Peyer's patch (tissue), 4 donors: ENCODE measurements at places on chromosomes 11 and 22.
A peak's percentile ranks its signal among the peaks of the same experiment; 100 is the strongest.

DNA sequence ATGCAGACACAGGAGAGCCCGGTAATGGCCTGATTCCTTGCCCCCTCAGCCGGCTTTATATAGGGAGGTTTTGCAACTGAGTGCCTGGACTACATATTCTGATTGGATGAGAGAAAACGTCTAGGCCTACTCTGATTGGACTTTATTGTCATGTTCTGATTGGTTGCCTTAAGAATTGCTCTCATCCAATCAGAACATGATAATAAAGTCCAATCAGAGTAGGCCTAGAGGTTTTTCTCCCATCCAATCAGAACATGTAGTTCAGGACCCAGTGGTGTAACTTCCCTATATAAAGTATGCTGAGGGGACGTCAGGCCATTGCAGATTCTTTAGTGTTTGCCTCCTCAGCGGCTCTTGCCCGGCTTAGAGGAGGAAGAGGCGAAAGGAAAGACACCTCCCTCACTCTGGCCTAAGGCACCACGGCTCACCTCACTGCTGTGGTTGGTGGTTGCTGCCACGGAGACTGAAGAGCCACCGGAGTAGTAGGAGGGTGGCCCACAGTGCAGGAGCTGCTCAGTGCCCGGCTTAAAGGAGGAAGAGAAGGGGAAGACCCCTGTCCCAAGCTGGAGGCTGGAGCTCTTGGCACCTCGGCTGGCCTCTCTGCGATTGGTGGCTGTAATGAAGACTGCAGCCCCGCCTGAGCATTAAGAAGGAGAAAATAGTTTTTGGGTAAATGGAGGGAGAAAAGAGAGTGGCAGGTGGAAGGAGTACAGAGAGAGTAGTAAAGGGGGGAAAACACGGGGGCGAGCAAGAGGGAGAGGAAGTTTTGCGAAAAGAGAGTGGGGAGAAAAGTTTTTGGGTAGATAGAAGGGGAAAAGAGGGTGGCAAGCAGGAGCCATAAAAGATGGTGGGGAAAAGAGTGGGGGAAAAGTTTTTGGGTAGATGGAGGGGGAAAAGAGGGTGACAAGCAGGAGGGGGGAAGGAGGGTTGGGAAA, 116.7 kb upstream of the SERPIND1 start:
- no peak for DNase-seq

- DNase-seq, result no peak
Measured at GRCh38 chr22:25680956-25681355, 61.0 kb upstream of the MYO18B start.

GRCh38 chr22:38083931-38084631, at the start of gene SLC16A8:
Gene SLC16A8, minus strand, starts transcription at chr22:38084184. Its CDS starts 1,311 bp downstream, at chr22:38082873.
- DNase-seq, result no peak

DNA sequence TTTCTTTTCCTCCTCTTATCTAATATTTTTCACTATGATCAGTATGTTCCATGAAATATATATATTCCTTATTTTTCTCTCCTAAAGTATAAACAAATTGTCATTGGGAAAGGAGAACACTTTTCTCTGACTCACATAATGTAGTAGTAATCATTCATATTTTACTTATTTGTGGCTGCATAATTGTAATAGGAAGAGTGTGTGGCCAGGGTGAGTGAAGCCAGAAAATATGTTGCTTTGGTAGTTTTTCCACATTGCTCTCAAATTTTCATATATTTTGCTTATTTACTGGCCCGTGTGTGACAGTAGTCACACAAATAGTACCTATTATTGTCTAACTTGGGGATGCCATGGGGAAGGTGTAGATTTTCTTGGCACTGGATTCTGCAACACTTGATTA, 172.1 kb downstream of the DYNC2H1 start:
- no peak for DNase-seq

DNA sequence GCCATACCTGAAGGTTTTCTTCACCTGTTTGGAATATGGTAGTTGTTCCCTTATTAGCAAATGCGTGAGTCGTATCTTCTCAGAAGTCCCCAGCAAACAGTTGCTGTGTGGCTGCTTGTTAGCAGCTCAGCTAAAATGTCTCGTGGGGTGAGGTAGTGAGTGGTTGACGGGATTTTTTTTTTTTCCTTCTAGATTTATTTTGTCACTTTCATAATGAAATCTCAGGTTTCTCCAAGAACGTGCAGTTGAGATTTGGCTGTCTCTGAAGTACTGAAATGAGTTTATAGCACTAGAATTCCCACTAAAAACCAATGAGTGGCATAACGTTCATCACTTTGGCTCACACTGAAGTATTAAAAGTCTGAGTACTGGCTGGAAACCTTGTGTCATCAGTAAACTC, 16.8 kb downstream of the RCN1 start:
- no peak for DNase-seq

- DNase-seq, result no peak
Measured at GRCh38 chr11:207863-208180, 314 bp downstream of the RIC8A start.

DNA sequence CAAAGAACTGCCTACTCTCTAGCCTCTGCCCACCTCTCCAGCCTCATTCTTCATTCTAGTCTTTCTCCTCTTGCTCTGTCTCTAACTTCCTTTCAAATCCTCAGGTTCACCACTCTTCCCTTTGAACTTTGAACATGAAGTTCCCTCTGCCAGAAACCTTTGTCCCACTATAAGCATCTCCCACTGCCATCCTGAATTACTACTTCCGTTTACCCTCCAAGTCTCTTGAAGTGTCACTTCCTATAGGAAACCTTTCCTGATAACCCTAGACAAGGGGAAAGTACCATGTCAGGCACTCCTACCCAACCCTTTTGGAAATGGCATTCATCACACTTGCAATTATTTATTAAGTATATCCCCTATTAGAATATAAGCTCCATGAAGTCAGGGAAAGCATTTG, 3.1 kb downstream of the RAB30 start:
- no peak for DNase-seq

GRCh38 chr22:22154040-22154439, 90.5 kb upstream of the VPREB1 start:
- DNase-seq, result no peak

- DNase-seq, result no peak
Measured at GRCh38 chr11:61147791-61148620, 13.2 kb downstream of the VPS37C start.

GRCh38 chr11:69891421-69892236, 72.4 kb upstream of the FGF3 start:
- DNase-seq, result no peak

- DNase-seq, result no peak
Measured at GRCh38 chr22:20546541-20546950, 39.1 kb downstream of the MED15 start.

- peak; percentile 25 for DNase-seq
Measured at GRCh38 chr22:19885841-19886592, 31.3 kb upstream of the GNB1L start.

DNA sequence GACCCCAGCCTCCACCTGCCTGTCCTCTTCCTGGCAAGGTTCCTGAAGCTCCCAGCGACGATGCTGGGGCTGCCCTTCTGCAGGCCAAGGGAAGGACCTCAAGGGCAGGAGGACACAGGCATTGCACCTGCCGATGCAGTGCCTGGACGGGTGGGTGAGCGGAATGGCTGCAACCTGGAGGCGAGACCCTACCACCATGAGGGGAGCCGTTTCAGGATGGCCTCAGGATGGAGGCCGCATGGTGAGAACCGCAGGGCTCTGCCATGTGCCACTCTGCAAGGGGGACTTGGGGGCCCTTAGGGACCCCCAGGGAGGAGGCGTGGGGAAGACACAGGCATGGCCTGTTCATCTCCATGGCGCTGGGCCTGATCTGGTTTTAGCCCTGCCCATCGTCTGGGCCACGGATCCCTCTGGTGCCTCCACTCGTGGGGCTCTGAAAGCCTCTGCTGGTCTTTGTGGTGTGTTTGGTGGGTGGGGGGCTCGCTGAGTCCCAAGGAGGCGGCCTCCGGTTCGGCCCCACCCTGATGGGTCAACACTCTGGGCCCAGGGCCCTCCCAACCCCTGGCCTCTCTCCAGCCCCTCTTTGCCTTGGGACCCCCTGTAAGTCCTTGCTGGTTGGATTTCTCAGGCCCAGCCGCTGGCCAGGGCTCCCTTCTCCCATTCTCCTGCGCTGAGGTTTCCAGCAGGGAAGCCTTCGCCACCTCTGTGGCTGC, 1.3 kb upstream of the LSP1 start:
- DNase-seq, result no peak

- DNase-seq, result no peak
Measured at GRCh38 chr22:17914474-17914873, 109.9 kb downstream of the MICAL3 start.

GRCh38 chr11:73940801-73941570, 9.8 kb upstream of the DNAJB13 start:
- no peak for DNase-seq

DNA sequence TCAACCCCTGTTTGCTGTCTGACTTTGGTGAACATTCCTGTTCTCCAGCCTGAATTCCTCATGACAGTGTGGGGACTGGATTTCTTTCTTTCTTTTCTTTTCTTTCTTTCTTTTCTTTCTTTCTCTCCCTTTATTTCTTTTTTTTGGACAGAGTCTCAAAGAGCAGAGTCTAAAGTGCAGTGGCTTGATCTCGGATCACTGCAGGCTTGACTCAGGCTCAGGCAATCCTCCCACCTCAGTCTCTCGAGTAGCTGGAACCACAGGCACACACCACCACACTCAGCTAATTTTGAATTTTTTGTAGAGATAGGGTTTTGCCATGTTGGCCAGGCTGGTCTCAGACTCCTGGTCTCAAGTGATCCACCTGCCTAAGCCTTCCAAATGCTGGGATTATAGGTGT, 63.1 kb downstream of the RPUSD4 start:
- DNase-seq, result no peak

- no peak for DNase-seq
Measured at GRCh38 chr11:128835741-128836430, 31.2 kb downstream of the KCNJ1 start.

GRCh38 chr11:32015427-32015826, 75.4 kb upstream of the RCN1 start:
- no peak for DNase-seq

- DNase-seq, result no peak
Measured at GRCh38 chr11:27013781-27014361, 20.0 kb downstream of the FIBIN start.

DNA sequence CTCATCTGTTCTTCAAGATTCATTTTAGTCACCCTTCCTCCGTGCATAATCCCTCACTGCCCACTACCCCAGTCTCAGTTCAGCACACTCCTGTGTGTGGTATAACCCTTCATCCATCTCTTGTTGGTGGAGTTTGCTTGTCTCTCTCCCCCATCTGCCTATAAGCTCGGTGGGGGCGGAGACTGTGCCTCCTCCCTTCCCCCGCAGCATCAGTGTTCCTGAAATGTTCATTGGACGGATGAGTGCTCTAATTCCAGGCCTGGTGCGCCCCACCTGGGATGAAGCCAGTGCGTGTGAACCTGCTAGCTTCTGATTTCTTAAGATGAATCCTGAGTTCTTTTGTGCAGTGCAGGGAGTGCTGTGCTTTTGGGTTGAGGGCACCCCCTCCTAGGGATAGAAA, 100.0 kb downstream of the GRIK4 start:
- DNase-seq, result no peak

- no peak for DNase-seq
Measured at GRCh38 chr11:117444256-117444655, 116.6 kb downstream of the CEP164 start.

- no peak for DNase-seq
Measured at GRCh38 chr11:104522650-104523049, 358.7 kb upstream of the PDGFD start.

GRCh38 chr11:65593518-65594414, 1.8 kb downstream of the KCNK7 start:
- DNase-seq, result peak; percentile 55

- no peak for DNase-seq
Measured at GRCh38 chr11:6900327-6900999, 8.2 kb upstream of the OR2D2 start.

DNA sequence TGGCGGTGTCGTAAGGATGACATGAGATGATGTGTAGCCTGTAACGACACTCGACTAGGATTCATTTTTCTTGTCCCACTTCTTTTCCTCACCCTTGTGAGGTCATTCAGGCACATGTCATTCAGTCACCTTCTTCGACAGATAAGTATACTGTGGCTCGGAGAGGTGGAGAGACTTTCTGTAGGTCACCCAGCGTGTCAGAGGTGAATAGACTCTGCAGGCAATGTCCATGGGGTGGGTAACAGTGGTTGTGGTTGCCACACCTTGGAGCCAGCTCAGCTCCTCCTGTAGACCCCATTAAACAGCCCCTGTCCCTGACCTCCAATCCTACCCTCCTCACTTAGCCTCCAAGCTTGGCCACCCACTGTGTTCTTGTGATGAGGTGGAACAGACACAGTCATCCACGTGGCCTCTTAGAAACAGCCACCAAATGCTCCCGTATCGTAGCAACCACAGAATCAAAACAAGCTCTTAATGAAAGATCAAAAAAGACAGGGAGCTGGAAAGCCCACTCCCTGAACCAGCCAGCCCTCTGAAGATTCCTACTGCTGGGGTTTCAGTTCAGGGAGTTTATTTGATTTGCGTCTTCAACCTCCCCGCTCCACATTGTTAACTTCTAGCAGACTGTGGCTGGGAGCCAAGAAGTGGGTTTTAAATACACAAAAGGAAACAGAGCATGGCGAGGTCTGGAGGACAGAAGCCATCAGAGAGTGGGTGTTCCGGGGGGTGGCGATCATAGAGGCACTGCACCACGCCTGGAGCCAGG, 89.0 kb upstream of the GRK3 start:
- no peak for DNase-seq

DNA sequence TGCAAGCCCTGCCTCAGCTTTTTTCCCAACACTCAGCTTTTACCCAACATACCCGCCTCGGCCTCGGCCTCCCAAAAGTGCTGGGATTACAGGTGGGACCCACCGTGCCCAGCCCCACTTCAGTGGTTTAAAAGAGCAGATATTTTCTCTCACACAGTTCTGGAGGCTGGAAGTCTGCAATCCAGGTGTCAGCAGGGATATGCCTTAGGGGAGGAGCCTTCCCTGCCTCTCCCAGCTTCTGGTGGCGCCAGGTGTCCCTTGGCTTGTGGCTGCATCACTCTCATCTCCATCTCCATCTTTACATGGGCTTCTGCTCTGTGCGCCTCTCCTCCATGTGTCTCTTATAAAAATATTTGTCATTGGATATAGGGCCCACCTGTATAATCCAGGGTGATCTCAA, 50.0 kb downstream of the MCHR1 start:
- DNase-seq, result no peak

GRCh38 chr11:61735391-61735790, 17.0 kb upstream of the MYRF start:
- no peak for DNase-seq

- no peak for DNase-seq
Measured at GRCh38 chr11:86245369-86246292, 1.1 kb downstream of the EED start.

- DNase-seq, result no peak
Measured at GRCh38 chr11:1652442-1652770, 22.8 kb downstream of the KRTAP5-5 start.
